Fibroblast of lung (primary cell): ENCODE measurements at places on chromosomes 6 and 20. TPM values are rescaled to one million over a fixed set of nuclear protein-coding genes. Genes with fewer than 3 reads are reported as not detected.

DNA sequence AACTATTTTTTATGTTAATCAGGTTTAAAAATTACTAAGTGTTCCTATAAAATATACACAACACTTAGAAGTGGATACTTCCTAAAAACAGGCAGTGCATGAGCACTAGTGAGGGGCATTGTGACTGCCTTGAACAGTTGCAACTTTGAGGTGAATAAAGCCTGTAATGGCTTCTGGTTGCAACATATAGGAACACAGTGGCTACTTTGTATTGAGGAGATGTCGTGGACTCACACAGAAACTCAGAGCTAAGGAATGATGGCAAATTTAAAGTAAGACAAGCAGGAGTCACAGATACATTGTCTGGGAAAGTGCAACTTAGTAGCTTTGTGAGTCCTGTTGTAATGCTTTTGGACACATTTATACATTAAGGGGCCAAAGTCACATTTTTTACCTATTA is 861 bp upstream of the HLA-A start:
- DNase-seq: no peak
- peaks cover 6% of the 10 kb centered on the region for H3K36me3 ChIP-seq
- peak overlapping the region; percentile 94 for H3K27ac ChIP-seq
- H3K27me3 ChIP-seq: no peaks in the 10 kb centered on the region
- H3K4me3 ChIP-seq: peak overlapping the region; percentile 61

Gene ISM1
- 0.10 and 0.15 TPM in 2 replicates for polyA plus RNA-seq

Gene GTSF1L
- polyA plus RNA-seq: not detected in 2 replicates

Gene EBF4
- 0.16 and 0.35 TPM in 2 replicates for polyA plus RNA-seq

DNA sequence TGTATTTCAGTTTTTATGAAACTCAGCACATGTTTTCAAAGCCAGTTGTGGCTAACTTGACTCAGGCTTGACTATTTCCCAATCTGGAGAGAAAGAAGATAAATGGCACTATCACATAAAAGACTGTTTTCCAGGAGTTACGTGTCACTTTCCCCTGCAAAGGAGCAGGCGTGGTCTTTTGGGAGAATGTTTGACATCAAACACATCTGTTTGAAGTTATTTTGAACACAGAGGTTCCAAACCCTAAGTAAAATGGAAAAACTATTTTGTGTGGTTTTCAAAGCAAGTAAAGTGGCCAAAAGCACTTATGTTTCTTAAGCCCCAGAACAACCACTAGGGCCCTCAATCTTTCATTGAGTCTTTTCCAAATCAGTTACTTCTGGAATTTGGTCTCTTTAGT is 89.7 kb downstream of the FOXF2 start:
- H3K27ac ChIP-seq: peak overlapping the region; percentile 15
- peaks cover 28% of the 10 kb centered on the region for H3K4me1 ChIP-seq
- H3K4me3 ChIP-seq: no peak overlapping the region
- no peaks in the 10 kb centered on the region for H3K27me3 ChIP-seq

Gene GMDS
- polyA plus RNA-seq: 34.5 and 40.4 TPM in 2 replicates

- no peaks in the 10 kb centered on the region for H3K36me3 ChIP-seq
- no peaks in the 10 kb centered on the region for H3K4me1 ChIP-seq
- no peaks in the 10 kb centered on the region for H3K27me3 ChIP-seq
- H3K4me3 ChIP-seq: no peak overlapping the region
- no peak for DNase-seq
These were observed 525.4 kb upstream of the ID4 start for GRCh38 chr6:19311786-19312185.

DNA sequence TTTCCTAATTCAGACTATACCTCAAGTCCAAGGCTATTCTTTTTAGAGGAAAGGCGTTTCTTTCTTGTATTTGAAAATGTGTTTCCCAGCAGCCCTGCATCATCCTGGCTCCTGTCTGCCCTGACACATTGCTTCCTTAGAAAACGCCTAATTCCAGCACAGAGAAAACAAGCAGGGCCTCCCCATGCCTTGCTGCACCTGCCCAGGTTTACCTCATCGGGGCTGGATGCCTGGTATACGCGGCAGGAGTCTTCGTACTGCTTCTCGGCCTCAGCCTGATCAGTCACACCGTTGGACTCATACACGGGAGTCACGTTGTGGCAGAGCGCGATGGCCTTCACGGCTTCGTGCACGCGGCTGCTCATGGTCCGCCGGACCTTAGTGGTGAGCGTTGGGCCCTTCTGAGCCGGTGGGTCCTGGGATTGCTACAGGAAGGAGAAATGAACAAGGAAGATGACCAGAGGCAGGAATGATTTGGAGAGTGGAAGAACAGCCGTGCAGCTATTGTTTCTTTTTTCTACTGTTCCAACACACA is 111.4 kb downstream of the ATP9A start:
- H3K36me3 ChIP-seq: no peaks in the 10 kb centered on the region
- DNase-seq: no peak
- H3K4me1 ChIP-seq: peaks cover 13% of the 10 kb centered on the region
- no peak overlapping the region for H3K27ac ChIP-seq

- H3K4me3 ChIP-seq: no peak overlapping the region
- no peaks in the 10 kb centered on the region for H3K4me1 ChIP-seq
- H3K27ac ChIP-seq: no peak overlapping the region
- H3K27me3 ChIP-seq: no peaks in the 10 kb centered on the region
- no peaks in the 10 kb centered on the region for H3K36me3 ChIP-seq
These were observed 292.9 kb upstream of the ZFP64 start for GRCh38 chr20:52484438-52484837.

- H3K4me1 ChIP-seq: no peaks in the 10 kb centered on the region
- DNase-seq: no peak
- no peak overlapping the region for H3K4me3 ChIP-seq
- H3K36me3 ChIP-seq: no peaks in the 10 kb centered on the region
These were observed 234.1 kb upstream of the PMEPA1 start for GRCh38 chr20:57943950-57944349.

DNA sequence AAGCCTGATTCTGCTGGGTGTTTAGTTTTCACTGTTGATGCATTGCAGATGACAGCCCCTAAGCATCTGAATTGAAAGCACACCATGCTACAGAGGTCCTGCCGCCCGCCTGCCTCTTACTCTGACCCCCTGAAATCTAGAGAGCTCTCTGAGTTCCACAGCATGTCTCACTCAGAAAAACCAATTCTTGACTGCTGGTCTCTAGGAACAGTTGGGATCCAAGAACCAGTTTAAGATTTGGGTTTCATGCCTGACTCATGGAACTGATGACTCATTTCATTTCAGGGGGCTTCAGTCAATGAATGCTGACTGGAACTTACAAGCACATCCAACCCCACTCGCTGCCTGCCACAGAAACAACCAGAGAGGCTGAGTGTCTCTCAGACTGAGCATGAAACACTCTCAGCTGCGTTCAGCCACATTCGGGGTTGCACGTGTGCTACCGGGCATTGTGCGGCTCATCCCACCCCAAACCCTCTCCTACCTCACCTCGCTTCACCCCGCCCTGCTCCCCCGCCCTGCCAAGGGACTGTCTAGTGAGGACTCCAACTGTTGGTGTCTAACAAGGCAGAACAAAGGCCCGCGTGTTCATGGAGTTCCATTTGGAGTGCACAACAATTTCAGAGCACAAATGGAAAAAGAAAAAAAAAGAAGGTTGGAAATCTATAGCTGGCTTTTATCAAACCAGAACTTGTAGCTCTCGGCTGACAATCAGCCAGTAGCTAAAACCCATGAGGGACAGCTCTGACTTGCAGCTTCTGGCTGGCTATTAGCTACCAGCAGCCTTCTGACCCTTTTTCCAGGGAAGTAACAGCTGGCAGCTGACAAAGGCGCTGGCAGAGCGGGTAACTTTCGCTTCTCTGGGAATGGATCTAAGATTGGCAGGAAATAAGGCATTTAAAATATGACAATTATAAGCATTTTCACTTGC is 20.0 kb upstream of the TRAF3IP2 start:
- no peaks in the 10 kb centered on the region for H3K36me3 ChIP-seq
- no peaks in the 10 kb centered on the region for H3K27me3 ChIP-seq
- H3K4me1 ChIP-seq: peaks cover 10% of the 10 kb centered on the region
- DNase-seq: peak; percentile 71
- peak overlapping the region; percentile 24 for H3K4me3 ChIP-seq

Gene PLCB1
- polyA plus RNA-seq: 14.5 and 23.3 TPM in 2 replicates

- DNase-seq: no peak
- no peak overlapping the region for H3K27ac ChIP-seq
- H3K36me3 ChIP-seq: no peaks in the 10 kb centered on the region
These were observed 30.2 kb upstream of the GGTLC1 start for GRCh38 chr20:24018796-24019195.

Gene RAD21L1
- 0.10 and 0.16 TPM in 2 replicates for polyA plus RNA-seq

Gene VAPB
- polyA plus RNA-seq: 38.7 and 43.7 TPM in 2 replicates

DNA sequence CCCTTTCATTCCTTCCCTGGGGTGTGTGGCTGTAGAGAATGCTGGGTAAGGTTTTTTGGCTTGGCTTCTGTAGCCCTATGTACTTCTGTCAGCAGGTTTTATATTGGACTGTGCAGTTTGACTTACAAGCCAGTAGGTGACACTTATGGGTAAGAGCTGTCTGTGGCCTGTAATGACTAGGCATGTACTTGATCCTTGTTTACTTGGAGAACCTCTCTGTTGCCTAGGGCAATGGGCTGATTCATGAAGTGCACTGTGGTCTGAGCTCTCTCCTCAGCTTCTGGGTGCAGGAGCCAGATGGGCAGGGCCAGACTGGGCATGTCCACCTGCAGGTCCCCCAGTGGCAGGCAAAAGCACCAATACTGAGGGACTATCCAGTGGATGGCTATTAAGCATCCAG is 544.6 kb downstream of the ADGRB3 start:
- no peaks in the 10 kb centered on the region for H3K4me1 ChIP-seq
- no peaks in the 10 kb centered on the region for H3K36me3 ChIP-seq
- no peak overlapping the region for H3K4me3 ChIP-seq
- no peak overlapping the region for H3K27ac ChIP-seq
- peak; percentile 11 for DNase-seq
- H3K27me3 ChIP-seq: no peaks in the 10 kb centered on the region

Gene SLCO4A1
- polyA plus RNA-seq: 0.84 TPM in 1 of 2 replicates, not detected in the other

Gene WFDC11
- not detected in 2 replicates for polyA plus RNA-seq

GRCh38 chr20:2520617-2521016 is 11.9 kb upstream of the ZNF343 start:
- no peak overlapping the region for H3K27ac ChIP-seq
- H3K27me3 ChIP-seq: no peaks in the 10 kb centered on the region
- DNase-seq: no peak
- H3K4me3 ChIP-seq: no peak overlapping the region
